Stimulated activated CD8-positive, alpha-beta memory T cell treated with anti-CD3 and anti-CD28 coated beads, Interleukin-4, amount 100 ng/mL, for 1 hour (primary cell): ENCODE measurements at places on chromosomes 5 and 9.

DNA sequence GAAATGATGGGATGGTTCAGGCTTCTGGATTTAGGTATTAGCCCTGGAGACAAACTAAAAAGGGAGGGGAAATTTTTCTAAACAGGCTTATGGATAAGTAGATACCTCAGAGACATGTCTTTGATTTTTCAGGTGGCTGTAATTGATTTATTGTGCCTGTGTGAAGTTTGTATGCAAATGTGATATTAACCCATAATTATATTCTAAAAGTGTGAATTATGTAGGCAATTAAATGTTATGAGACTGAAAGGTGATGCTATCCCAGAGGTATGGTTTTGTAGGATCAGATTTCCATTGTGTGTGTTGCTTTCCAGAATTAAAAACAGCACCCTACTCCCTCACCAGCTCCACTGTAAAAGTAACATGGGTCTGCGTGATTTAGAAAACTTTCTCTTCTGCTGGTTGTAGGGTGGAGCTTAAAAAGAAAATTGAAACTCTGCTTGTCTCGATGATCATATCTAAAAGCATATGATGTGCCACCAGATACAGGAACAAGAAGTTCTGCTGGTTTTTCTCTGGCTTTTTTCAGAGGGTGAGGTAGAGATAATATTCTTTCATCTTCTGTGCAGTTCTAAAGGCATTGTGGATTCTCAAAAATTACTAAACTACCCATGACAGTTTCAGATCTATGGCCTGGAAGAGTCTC lies 71.8 kb upstream of the TAF11L2 start:
- DNase-seq = no peak

DNA sequence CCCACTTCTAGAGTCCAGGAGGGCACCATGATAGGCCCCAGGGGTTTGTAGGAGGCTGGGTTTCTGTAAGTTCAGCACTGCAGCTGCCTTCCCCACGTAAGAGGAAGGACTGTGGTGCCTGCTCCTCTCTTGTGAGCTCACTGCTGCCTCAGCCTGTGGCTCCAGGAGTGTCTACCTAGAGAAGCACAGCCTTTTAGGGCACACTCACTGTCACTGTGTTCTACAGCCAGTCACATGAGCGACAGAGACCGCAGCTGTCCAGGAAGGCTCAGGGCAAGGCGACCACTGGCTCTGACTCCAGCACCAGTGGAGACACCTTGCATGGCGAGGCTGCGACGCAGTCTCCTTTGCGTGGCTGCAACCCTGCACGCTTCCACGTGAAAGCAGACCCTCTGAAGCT lies 72.8 kb downstream of the OTULIN start:
- no peak for DNase-seq

GRCh38 chr5:178673801-178674295 lies 47.0 kb upstream of the CLK4 start:
- DNase-seq = no peak

GRCh38 chr5:128695791-128696530 lies 157.9 kb upstream of the FBN2 start:
- DNase-seq = no peak

DNA sequence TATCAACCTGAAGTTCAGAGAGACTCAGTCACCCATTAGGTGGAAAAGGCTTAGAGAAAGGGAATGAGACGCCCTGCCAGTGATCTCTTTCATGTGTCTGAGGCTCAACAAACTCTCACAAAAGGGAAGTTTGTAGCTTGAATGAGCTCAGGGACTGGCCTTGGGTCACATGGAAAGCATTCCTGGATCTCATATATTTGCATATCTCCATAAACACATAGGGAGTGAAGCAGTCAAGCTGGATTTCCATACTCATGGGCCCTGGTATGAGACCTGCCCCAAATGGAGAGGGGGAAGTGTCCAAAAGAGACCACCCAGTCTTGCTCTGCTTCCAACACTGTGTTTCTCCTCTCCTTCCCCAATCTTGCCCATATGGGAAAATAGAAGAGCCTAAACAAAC lies 26.4 kb upstream of the PRUNE2 start:
- DNase-seq = no peak

DNA sequence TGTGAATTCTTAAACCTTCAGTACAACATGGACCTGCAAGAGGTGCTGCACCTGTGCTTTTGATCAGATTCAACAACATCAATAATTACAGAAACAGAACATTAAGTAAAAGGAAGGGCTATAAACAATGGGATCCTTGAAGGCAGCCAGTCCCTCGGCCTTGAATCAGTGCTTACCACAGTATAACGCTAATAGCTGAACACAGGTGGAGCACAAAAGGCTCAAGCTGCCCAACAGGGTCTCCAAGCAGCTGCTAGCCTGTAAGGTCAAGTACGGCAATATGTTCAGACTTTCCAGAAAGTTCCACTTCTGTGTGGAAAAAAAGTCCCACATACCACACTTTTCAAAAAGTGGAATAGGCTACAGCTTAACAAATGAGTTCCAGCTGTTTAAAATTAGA lies 61.9 kb upstream of the ITGA1 start:
- no peak for DNase-seq

DNA sequence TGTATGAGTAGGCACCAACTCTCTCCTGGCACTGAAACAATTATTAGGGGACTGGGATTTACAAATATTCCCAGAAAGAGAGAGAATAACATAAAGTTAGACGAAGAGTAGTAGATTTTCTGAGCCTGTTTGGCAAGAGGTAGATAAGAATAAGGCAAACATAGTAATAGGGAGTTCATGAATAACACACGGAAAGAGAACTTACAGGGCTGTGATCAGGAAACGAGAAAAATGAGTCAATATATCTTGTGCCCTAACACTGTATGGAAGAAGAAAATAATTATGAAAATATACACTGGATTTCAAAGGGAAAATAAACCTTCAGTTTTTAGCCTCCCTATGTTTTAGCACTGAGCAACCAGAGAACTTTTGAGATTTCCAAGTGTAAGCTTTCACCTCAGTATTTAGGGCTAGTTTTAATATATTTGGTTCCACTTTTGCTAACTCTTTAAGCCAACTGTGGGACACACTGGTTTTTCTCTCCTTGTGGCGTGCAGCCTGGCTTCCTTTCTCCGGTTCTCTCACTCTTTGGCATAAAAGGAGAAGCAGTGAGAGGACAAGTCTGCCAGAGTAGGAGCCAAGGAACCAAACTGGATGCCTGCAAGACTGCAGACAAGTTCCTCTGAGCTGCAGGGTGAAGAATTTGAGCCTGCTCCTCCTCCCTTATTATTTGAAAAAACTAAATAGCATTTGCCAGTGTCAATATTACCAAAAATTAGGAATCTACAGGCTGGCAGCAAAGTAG lies 6.6 kb upstream of the KCNN2 start:
- no peak for DNase-seq

DNA sequence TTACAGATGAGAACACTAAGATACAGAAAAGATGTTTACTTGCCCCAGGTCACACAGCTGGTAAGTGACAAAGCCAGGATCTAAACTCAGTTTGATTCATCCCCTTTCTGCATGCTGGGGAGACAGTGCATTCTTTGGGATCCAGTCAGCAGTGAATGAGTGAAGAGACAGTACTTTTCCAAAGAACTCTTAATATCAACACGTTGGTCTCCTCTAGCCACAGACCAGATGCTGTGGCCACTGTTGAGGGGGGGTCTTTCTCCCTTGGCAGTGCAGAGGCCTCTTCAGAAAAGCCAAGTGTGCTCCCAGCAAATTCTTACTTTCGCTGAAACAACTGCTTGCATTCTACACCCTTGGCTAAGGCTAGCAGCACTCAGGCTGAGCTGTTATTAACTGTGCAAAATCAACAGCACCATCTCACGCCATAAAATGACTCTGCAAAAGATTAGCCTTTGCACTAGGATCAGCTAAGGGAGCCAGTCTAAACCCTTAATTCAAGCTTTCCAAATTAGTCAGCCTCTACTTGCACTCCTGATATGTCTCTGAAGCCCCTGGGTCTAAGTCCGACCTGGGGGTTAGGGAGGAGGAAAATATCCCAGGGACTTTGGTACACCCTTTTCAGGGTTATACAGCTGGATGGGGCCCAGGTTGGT lies 4.8 kb upstream of the TMEM171 start:
- no peak for DNase-seq

DNA sequence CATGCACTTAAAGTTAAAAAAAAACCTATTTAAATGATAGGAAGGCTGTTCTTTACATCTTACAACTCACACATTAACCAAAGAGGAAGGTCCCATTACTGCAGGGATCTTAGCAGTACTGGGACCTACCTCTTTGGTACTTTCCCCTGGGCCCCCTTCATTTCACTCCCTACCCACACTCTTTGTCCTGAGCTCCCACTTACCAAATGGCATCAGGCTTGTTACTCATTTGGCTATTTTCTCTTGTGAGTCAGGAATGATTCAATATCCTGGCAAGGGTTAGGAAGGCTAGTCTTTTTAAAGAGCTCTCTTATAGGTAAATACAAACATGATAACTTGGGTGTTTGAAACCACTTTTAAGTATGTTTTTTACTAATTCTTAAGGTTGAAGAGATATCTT lies 117.4 kb upstream of the ELL2 start:
- DNase-seq = no peak

DNA sequence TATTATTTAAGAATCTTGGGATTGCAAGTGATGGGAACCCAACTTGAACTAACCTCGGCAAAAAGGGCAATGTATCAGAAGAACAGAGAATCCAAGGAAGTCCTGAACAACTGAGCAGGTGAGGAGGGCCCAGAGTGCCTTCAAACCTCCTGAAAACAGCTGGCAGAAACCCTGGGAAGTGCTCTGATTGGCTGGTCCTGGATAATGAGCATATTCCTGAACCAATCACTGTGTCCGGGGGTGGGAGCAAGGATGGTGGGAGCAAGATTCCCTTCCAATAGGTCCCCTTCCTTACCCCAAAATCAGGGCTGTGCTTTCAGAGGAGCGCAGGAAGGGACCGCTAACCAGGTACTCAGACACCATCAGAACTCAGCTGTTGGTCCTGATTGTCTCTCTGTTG lies 31.9 kb upstream of the TBC1D2 start:
- DNase-seq = no peak

GRCh38 chr9:113781381-113781780 lies 94.7 kb upstream of the ZNF618 start:
- DNase-seq = no peak

DNA sequence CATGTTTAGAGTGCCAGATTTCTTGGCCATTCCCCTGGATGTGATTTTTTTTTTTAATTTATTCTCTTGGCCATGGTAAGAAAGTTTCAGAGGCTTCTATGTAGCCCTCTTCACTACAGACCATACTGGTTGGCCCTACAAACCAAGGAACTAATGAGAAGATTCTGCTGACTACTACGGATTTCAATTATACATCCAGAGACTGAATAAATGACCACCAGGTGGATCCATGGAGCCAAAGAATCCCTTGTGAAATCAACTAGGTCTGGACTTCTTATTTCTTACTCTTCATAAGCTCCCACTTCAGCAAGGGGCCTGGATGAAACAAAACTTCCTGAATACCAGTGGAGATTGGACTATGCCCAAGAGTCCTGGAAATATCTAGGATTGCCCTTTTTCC lies 27.6 kb downstream of the ZNF622 start:
- no peak for DNase-seq

GRCh38 chr5:176776141-176776865 lies 34.1 kb upstream of the UNC5A start:
- no peak for DNase-seq

DNA sequence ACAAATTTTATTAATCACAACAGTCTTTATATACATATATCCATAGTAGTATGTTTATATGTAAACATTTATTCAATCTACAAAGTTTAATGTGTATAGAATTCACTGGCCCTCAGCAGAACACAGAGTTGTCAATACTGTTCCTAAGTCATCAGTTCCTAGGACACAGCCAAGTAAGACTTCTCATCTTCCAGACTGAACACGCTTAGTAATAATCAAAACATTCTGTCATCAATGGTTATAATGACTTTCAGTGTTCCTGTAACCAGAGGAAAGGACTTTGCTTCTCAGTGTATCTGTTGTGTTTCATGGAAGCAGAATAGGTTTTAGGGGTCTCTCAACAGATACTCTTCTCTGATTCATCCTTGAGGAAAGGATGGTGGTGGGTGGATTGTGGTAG lies 82.2 kb downstream of the SMIM23 start:
- no peak for DNase-seq

DNA sequence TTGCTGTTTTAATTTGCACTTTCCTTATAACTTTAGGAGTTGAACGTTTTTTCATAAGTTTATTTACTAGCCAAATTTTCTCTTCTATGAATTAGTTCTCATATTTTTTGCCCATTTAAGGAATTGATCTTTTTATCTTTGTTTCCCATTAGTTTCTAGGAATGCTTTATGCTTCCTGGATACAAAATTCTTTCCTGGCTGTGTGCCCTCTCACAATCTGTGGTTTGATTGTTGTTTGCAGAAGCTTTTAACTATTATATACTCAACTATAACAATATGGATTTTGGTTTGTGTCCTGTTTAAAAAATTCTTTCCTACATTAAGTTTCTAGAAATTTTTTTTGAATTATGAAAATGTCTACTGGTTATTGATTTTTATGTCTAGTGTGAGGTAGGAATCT lies 206.3 kb downstream of the CSNK1G3 start:
- DNase-seq = no peak

DNA sequence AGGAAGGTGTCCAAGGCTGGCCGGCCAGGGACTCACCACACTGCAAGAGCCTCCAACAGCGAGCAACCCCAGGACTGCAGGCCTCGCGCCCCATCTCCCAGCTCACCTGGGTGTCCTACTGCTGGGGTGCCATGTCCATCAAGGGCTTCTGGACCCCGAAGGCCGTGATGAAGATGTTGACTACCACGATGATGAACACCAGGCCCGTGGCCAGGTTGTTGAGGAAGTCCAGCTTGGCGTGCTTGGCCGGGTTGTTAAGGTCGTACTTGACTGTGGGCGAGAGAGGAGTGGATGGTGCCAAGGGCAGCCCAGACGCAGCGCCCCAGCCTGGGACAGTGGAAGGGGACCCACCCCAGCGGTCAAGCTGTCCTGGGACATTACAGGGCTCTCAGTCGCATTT lies 9.3 kb downstream of the NINJ1 start:
- DNase-seq = no peak

- no peak for DNase-seq
These were observed 126.2 kb downstream of the BASP1 start for GRCh38 chr5:17343675-17344074.

DNA sequence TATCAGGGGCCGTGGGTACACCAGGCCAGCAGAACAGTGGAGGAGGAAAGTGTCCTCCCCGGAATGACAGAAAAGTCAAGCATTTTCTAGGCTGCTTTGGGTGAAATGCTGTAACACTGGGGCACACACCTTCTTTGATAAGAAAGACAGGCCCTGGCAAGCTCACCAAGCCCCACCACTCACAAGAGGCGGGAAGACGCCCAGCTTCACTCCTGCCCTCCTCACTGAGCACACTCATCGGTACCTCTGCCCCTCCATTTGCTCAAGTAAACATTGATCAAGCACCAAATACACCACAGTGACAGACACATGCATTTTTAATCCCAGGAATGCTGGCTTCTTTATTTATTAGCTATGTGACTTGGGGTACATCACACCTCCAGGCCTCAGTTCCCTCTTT lies 43.1 kb downstream of the B4GALT1 start:
- no peak for DNase-seq
